ENCODE measurements at places on chromosomes 7 and 10. TPM values are rescaled to one million over a fixed set of nuclear protein-coding genes. Genes with fewer than 3 reads are reported as not detected.

Gene KCNIP2
- 3.5 TPM for total RNA-seq

Gene CNTNAP2
- total RNA-seq: 7.4 TPM

DNA sequence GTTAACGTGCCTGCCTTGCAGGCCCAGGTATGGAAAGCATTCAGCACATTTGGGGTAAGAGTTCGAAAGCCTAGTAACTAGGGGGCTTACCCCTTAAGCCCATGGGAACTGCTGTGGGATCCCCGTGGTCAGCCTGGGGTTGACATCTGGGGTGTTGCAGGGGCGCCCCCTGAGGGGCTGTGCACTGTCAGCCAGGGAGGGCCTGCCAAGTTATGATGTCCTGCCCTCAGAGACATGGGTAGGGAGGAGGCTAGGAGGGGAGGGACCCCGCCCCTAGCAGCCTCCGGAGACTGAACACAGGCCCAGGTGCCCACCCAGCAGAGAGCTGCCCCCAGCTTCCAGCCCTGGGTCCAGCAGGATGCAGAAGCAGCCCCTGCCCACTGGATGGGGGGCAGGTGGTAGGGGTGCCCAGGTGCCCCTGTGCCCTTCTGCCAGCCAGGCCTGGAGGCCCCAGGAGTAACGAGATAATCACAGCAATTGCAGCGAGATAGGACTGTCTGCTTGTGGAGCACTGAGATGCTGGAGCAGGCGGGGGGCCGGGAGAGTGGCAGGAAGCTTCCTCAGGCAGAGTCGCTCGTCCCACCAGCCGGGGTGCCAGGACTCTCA lies 153.3 kb downstream of the UBE2H start:
- no peak for DNase-seq

DNA sequence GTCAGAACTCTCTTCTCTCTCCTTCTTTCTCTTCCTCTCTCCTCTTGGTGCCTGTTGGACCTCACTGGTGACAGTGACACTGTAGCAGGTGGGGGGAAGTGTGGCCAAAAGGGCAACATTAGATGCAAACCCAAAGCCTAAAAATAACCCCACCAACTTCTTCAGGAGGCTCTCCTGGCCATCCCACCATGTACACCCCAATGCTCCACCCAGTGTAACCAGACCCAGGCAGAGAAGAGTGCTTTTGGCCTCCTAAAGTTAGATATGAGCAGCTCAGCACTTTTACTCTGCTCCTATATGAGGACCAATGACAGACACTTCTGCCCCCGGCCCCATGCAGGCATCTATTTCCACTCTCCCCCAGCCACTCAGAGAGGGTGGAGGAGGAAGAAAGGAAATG lies 5.5 kb downstream of the MYOZ1 start:
- DNase-seq: no peak

GRCh38 chr7:151125846-151126481 lies 39.7 kb downstream of the AGAP3 start:
- DNase-seq: no peak

Gene SPDYE2B
- total RNA-seq: not detected

- DNase-seq: no peak
These were observed 28.9 kb downstream of the ZNF25 start for GRCh38 chr10:37947526-37947925.

GRCh38 chr10:13051126-13051694 lies 48.8 kb upstream of the OPTN start:
- DNase-seq: no peak

Gene URGCP
- 31.3 TPM for total RNA-seq

Gene OR2A5
- not detected for total RNA-seq

DNA sequence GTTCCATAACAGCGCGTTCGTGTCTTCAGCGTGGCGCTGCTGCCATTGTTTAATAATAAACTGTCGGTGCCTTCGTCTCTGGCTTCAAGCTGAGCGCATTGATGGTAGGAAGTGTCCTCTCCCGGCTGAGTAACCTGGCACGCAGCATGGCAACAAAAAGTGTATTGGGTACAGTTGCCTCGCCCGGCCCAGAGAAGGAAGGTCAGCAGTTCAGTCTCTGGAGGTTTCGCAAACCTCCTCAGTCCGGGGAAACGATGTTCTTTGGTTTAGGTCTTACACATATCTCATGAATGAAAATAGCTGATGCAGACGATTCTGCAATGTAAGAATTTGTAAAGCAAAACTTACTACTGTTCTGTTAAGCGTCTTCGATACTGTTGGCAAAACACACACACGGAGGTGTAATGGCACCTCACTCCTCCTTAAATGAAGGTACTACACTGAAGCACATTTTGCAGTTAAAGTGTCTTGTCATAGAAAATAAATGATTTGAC lies 739 bp upstream of the CCDC186 start:
- no peak for DNase-seq

Gene SPDYE6
- total RNA-seq: not detected

DNA sequence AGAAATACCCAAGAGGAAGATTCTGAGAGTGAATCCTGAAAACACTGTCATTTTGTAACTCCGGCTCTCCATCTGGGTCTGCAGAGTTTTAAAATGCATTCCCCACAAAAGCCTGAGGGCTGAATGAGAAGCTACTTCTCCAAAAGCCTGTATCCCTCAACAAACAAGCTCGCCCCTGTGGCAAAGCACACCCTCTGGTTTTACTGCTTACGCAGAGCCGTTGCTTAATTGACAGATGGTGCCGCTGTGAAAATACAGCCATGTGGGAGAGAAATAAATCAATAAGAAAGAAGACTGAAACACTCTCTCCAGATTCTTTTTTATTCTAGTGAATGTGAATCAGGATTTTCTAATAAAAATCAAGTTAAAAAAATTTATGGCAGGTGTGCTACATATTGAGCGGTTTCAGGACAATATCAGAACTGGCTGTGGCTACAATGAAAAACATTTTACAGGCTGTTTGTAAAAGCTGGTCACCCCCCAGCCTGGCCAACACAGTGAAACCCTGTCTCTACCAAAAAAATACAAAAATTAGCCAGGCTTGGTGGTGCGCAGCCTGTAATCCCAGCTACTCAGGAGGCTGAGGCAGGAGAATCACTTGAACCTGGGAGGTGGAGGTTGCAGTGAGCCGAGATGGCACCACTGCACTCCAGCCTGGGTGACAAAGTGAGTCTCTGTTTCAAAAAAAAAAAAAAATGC lies 32.5 kb downstream of the C7orf33 start:
- no peak for DNase-seq

GRCh38 chr7:2248984-2249694 lies 7.1 kb downstream of the NUDT1 start:
- DNase-seq: peak; percentile 49

DNA sequence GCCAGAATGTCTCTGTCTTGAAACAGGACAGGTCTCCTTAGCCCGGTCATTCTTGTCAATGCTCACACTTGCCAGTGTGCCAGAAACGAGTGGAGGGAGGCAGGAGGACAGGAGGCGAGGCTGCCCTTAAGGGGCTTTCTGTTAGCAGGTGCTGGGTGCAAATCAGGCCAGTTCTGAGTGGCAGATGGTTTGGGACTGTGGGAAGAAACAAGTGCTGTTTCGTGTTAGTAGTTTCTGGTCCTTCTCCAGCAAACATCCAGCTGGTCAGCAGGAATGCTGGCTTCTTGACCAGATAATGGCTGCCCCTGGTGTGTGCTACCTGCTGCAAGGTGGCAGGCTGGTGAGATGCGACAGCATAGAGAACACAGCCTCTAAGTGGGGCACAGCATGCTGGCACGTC lies 8.2 kb upstream of the NDUFB2 start:
- no peak for DNase-seq

Gene GJD4
- not detected for total RNA-seq

Gene GLI3
- not detected for total RNA-seq

GRCh38 chr10:15797346-15797745 lies 63.0 kb downstream of the MINDY3 start:
- no peak for DNase-seq

GRCh38 chr7:106823631-106824030 lies 41.5 kb upstream of the PIK3CG start:
- no peak for DNase-seq
